Left renal cortex interstitium (tissue), 4 donors: ENCODE measurements at places on chromosomes 4 and X.
A peak's percentile ranks its signal among the peaks of the same experiment; 100 is the strongest.

DNA sequence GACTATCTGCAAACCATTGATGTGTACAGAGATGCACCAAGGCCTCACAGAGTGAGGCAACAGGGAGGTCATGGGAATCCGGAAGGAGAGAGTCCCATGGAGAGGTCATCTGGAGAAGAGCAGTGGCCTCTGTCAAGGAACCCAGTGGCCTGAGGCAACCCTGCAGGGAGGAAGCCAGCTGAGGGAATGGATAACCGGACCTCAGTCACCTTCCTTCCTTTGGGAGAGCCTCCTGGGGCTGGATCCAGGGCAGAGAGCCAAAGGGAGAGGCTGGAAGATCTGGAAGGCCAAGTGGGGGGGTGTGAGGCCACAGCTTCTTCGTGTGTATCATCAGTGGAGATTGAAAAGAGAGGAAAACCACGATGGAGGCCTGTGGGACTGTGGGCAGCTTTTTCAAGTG lies 24.3 kb upstream of the CD38 start:
- no peak for DNase-seq

- DNase-seq = no peak
Measured at GRCh38 chr4:143404555-143404954, 67.9 kb downstream of the GAB1 start.

DNA sequence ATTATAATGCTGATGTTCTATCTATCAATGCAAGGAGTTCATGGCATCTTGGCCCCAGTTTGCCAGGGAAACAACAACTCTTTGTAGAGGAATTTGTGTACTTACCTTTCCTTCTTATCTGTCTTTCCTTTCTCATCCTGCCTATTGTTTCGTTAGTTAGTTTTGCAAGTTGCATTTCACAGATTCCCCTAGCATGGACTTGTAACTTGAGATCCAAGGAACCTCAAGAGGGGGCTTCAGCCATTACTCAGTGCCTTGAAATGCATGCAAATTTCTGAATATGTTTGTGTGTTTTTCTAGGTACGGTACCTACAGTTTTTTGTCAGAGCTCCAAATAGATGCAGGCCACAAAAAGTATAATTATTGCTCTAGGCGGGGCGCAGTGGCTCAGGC lies 203.6 kb downstream of the LDB2 start:
- DNase-seq = no peak

GRCh38 chr4:103499094-103499493 lies 220.7 kb downstream of the TACR3 start:
- DNase-seq = no peak

GRCh38 chrX:41180194-41180908 lies 95.1 kb downstream of the USP9X start:
- peak; percentile 29 for DNase-seq

DNA sequence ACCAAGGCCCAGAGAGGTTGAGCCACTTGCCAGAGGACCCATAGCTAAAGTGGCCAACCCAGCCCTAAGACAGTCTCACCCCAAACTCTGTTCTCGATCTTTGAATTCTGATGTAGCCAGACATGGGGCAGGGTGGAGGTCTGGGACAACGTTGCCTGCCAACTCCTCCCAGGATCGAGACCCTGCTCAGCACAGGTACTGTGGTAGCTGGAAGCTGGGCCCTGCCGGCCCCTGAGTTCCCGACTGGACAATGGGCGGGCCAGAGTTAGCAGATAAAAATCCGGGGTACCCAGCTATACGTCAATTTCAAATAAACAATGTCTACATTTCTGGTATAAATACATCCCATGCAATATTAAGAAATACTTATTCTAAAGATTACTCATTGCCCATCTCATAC lies 35.3 kb downstream of the ADRA2C start:
- no peak for DNase-seq

DNA sequence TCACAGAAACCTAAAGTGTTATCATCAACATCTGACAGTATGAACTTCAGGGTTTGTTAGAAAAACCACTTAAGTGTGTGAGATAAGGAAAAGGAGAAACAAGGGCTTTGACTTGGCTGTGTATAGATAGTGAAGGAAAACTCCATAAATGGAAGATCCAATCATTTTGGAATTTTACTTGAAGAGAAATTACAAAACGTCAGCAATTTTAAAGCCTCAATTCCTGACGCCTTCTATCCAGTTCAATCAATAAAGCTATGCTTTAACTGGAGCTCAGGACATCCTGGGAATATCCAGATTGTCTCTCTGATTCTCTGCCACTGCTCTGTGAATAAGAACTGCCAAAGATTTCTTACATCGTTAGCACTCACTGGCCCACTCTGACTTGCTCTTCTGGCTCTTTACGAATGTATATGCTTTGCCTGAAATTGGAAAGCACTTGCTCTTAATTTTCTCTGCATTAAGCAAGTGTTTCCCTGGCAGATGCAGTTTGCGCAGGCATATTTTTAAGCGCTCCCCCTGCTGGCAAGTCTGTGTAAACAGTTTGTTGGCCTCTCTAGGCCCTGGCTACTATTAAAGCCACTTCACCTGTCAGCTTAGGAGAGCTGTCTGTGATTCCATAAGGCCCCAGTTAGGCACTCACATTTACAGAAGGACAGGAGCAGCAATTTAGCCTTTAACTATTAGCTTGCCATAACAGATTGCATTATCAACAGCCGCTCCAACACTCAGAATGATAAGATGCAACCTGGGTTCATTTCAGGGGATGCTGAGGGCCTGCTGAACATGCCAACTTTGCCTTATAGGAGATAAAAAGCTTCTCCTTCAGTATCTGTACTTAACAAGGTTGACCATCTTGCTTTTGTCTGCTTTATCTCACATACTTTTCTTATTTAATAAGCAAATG lies 251.4 kb upstream of the DDX53 start:
- DNase-seq = peak; percentile 3
